Activated CD4-positive, alpha-beta T cell treated with anti-CD3 and anti-CD28 coated beads, Interleukin-2, amount 10 ng/mL, durations not matched to agents 24 days and 14 days (primary cell): ENCODE measurements at places on chromosomes 12 and 14. TPM values are rescaled to one million over a fixed set of nuclear protein-coding genes. Genes with fewer than 3 reads are reported as not detected.

DNA sequence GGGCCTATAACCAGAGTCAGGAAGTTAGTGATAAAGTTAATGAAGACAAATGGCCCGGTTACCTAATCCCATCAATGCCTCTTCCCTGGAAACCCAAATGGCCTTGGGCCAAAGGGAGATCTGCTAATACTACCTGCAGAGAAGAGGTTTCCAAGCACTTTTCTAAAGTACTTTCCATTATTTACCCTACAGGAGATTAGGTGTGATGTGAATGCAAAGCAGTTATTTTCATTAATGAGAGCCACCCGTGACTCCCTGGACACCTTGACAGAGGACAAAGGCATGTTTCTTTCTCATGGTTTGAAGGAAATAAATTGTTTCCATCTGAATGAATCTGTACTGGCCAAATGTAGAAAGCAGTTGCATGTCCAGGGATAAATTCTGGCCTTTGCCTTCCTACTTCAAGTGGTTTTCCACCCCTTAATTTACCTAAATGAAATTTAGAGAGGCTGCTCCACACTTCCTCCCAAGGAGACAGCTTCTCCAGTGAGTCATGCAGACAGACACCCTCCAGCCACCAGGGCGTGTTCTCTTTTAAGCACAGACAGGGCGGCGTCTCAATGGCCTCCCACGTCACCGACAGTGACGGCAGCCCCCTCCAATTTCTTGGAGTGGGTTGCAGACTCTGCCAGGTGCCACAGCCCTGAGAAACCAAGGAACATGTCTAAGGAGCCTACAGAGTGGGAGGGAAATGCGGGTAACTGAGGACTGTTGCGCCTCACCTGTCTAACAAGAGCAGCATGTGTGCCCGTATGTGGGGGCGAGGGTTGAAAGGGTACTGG is 43.9 kb upstream of the GNPNAT1 start:
- no peak for DNase-seq

KRT80 gene
- not detected in 2 replicates for total RNA-seq

MANSC1 gene
- total RNA-seq = 0.88 and 1.1 TPM in 2 replicates

- no peak for DNase-seq
Measured at GRCh38 chr12:48961801-48962200, 4.5 kb upstream of the ARF3 start.

LRRIQ1 gene
- total RNA-seq = not detected in 2 replicates

RAD9B gene
- total RNA-seq = 0.37 and 0.95 TPM in 2 replicates

GRCh38 chr12:124906606-124907261 is 7.7 kb downstream of the UBC start:
- peak; percentile 98 for DNase-seq

ARG2 gene
- 4.7 and 5.0 TPM in 2 replicates for total RNA-seq

B3GNT4 gene
- total RNA-seq = 0.64 and 1.0 TPM in 2 replicates

GDF11 gene
- 14.3 and 15.1 TPM in 2 replicates for total RNA-seq

DNA sequence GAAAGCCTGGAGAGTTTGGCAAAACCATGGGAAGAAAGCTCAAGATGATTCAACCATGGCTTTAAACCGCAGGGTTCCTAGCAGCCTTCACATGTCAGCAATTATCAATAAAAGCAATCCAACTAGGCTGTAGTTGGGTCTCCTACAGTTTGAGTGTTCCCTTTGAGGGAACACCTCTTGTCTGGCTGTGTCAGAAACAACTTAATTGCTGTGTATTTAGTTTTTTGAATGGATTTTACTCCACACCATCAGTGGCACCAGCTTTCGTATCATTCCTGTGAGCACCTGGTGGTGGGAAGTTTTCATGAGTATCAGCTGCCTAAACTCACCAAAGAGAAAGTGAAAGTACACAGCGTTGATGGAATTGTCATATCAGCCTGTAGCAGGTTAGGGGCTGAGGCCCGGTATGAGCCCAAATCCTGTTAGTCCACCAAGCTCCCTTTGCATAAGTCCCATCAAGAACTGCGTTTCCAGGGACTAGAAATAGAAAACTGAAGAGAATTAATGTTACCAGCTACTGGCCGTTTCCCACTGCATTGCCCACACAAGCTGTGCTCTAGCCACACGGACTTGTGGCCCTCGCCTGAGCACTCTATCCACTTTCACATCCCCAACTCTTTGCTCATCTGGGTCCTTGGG is 10.9 kb upstream of the IL26 start:
- DNase-seq = peak; percentile 83

DNA sequence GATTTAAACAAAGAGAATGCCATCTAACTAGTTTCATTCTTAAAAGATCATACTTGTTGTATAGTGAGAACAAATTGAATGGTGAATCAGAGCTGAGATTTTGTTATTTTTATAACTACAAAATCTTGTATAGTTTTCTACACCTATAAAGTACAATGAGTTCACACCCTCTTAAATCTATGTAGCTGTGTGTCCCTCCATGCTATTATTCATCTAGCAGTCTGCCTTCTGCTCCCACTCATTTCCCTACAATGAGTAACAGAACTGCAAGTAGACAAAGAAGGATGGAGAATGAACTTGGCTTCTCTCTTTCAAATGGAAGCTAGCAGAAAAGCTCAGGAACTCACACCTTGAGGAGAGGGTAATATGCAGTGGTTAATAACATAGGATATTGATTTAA is 7.1 kb downstream of the IFNG-AS1 start:
- no peak for DNase-seq

DNA sequence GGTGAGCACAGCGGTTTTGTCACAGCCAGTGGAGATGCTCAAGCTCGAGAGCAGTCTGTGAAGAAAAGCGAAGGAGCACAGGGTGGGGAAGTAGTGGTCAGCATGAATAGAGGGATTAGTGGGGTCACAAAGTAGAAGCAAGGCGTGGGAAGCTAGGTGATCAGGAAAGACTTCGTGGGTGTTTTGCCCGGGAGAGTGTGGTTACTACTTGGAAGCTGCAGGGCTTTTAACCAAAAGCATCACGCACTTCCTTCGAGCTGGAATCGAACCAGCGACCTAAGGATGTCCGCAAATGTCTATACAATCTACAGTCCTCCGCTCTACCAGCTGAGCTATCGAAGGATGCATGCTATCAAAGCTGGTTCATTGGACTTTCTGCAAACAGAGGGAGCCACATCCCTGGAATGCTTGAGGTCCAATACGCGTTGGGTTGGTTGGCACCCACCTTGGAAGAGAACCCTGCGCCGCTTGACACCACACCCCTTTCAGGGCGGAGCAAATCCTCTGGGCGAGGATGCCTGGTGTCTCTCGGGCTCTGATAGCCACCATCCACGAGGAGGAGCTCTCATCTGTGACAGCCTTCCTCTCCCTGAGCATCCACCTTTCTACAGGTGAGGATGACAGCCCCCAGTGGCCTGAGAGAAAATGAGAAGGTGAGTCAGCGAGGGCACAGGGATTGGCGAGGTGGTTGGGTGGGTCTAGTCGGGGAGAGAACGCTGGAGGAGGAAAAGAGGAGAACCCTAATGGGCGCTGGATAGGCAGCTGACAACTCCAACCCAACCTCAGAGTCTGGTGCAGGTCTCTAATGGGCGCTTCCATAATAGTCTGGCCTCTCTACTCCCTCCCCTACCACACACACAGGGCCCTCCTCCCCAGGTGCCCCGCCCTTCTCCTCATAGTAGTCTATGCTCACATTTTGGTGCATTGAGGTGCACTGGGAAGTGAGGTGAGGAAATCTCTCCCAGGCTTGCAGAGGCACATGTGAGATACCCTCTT is 16.0 kb upstream of the OR6S1 start:
- peak; percentile 77 for DNase-seq

CLEC4C gene
- total RNA-seq = not detected in 2 replicates

TDRD9 gene
- total RNA-seq = 0.12 and 0.19 TPM in 2 replicates

DNA sequence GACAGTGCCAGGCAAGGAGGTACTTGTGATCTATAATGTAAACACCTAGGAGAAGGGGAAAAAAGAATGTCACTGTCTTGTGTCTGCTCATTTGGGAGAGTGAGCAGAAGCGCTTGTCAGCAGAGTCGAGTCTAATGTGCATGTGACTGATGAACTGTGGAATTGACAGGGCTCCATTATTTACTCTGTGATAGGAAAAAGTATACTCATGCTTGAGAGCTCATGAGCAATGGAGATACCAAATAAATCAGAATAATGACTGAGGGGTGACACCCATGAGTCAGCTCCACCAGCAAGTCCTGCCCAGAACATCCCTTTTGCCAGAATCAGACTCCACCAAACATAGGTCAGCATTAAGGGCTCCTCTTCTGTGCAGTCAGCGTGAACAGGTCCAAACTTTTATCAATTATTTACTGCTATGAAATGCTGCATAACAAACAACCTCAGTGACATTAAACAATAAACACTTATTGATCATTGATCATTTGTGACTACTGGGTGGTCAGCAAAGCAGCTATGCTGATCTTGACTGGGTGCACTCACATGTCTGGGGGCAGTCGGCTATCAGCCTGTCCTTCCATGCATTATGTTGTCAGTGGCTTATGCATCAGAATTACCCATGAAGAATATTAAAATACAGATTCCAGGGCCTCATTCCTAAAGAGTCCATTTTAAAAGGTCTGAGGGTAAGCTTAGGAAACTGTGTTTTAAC is 29.2 kb upstream of the WSCD2 start:
- no peak for DNase-seq

- DNase-seq = peak; percentile 79
Measured at GRCh38 chr14:97634751-97635150, 837.6 kb downstream of the VRK1 start.

DNA sequence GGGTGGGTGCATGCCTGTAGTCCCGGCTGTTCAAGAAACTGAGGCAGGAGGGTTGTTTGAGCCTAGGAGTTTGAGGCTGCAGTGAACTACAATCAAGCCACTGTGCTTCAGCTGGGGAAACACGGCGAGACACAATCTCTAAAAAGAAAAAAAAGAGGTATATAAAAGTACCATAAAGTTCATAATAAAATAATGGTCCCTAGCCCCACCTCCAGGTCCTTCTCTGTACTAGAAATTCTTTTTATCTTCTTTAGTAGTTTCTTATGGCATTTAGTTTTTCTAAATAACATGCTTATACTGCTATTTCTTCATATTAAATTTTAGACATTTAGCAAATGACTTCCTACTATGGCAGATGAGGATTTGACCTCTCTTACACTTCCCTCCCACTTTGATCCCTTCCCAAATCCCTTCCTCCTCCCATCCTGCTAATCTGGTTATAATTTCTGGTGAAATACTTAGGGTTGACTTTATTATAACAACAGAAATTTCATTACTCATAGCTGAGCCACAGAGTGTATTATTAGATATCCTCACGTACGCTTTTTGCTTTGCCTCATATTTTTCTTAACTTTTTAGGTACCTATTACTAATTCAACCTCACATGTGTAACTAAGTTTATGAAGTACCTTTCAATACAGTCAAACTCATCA is 94.7 kb downstream of the SLC41A2 start:
- no peak for DNase-seq

DNA sequence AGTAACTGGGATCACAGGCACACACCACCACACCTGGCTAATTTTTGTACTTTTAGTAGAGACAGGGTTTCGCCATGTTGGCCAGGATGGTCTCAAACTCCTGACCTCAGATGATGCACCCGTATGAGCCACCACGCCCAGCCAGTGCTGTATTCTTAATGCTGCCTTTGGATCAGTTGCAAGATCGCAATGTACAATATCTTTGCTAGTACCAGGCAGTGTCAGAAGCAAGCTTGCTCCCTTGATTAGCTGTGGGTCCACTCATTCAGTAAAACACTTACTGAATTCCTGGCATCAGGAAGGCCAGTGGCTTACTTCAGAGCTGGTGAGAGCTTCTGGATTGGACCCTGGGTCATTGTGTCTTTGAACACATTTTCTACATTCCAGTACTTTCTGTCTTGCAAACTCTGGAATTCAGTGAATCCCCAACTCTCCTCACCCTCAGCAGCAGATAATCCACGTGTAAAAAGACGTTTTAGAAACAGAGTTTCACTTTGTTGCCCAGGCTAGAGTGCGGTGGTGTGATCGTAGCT is 1183.7 kb downstream of the AACS start:
- no peak for DNase-seq

GRCh38 chr12:95838125-95838524 is 20.6 kb upstream of the SNRPF start:
- no peak for DNase-seq

GTF2A1 gene
- total RNA-seq = 42.6 and 43.4 TPM in 2 replicates

GRCh38 chr14:95513291-95513690 is 3.2 kb downstream of the SYNE3 start:
- no peak for DNase-seq

GRCh38 chr14:101181446-101182313 is 278.2 kb upstream of the RTL1 start:
- DNase-seq = no peak

DNA sequence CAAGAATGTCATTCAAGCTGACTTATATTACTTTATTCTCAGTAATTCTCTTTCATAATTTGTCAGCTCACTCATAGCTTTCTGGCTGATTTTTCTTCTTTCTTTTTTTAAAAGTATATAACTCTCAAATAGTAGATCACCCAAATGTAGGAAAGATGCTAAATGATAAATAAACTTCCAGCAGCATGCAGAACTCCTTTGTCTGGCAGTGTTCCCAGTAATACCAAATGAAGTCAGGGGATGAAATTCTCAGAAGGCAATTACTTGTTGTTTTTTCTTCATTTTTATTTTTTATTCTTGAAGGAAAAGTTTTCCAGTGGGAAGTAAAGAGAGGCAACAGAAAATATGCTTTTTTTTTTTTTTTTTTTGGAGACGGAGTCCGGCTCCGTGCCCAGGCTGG is 133.3 kb upstream of the SLCO1C1 start:
- no peak for DNase-seq

DNA sequence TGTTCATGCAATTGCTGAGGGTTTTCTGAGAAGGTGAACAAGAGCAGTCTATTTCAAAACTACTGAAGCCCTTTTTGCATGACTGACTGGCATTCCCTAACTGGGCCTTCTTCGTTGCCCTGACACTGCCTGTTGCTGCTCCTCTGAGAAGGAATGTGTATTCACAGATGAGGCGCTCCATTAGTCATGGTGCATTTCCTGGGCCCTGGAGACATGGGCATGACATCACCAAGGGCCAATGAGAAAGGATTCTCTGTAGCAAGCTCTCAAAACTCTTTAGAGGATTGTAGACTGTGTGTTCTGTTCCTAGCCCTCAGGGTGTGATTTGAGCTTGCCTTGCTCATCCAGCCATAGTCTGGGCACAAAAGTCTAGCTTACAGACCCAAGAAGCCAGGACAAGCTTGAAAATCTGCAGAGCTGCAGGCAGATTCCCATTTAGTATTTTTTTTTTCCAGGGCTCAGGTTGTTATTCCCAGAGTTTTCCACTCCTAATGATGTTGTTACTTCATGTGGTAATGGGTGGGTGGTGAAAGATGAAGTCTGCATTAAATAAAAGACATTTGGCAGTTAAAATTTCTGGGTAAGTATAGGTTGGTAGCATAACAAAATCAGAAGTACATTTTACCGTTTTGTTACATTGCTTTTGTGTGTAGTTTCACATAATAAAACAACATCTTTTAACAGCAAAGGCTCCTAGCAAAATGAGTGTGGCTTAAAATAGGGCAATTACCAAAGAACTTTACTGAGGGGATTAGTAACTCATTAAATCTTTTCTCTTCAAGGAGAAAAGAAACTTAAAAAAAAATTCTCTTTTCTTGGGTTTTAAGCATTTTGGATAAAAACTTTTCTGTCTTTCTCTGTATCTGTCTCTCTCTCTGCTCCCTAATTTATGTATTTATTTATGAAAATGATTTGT is 318.4 kb downstream of the RAD51B start:
- DNase-seq = no peak

NPFF gene
- total RNA-seq = 0.57 TPM in 1 of 2 replicates, not detected in the other

AICDA gene
- not detected in 2 replicates for total RNA-seq

- DNase-seq = no peak
Measured at GRCh38 chr12:25825446-25825845, 133.0 kb upstream of the RASSF8 start.

- DNase-seq = no peak
Measured at GRCh38 chr14:55019968-55020554, 6.8 kb downstream of the WDHD1 start.

- DNase-seq = no peak
Measured at GRCh38 chr12:128652136-128652751, 171.5 kb downstream of the SLC15A4 start.

MMP17 gene
- total RNA-seq = 0.52 and 0.89 TPM in 2 replicates

LTBP2 gene
- total RNA-seq = 0.05 TPM in 1 of 2 replicates, not detected in the other
